Endodermal cell (in vitro differentiated cells): ENCODE measurements at places on chromosomes 6 and 20.

DNA sequence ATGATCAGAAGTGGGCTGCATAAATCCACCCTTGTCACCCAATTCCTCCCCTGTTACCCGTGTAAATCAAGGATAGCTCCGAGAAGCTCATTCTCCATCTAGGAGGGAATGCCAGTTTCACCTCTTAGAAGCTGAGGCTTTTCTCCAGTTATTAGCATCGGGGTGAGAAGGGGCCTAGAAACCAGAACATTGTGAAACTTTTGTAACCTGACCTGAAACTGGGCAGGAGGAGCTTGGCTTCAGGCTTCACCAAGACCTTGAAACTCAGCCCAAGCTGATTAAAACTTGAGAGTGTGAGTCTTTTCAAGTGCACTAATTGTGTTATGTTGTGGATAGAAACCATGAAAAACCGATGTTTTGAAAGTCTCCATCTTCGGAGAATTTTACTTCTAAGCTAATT, 103.1 kb downstream of the BMP2 start:
- peak; percentile 52 for DNase-seq

DNA sequence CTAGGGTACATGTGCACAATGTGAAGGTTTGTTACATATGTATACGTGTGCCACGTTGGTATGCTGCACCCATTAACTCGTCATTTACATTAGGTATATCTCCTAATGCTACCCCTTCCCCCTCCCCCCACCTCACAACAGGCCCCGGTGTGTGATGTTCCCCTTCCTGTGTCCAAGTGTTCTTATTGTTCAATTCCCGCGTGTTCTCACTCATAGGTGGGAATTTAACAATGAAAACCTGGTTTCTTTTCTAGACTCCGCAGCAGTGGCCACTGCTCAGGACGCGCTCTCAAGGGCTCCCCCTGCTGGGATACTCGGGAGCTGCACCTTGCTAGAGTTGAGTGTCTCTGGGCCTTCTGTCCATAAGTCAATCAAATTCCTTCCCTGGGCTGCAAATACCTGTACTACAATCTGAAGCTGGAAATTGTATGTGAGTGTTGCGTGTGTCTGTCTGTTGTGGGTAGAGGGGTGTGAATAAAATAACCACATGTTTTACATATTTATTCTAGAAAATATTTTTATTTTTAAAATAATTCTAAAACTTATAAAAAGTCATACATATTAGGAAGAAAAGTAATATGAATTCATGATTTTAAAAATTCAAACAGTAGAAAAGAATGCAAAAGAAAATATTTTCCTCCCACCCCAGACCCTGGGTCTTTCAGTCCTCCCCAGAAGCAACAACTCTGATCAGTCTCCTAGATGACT, 8.2 kb upstream of the CEP250 start:
- DNase-seq: peak; percentile 97

DNA sequence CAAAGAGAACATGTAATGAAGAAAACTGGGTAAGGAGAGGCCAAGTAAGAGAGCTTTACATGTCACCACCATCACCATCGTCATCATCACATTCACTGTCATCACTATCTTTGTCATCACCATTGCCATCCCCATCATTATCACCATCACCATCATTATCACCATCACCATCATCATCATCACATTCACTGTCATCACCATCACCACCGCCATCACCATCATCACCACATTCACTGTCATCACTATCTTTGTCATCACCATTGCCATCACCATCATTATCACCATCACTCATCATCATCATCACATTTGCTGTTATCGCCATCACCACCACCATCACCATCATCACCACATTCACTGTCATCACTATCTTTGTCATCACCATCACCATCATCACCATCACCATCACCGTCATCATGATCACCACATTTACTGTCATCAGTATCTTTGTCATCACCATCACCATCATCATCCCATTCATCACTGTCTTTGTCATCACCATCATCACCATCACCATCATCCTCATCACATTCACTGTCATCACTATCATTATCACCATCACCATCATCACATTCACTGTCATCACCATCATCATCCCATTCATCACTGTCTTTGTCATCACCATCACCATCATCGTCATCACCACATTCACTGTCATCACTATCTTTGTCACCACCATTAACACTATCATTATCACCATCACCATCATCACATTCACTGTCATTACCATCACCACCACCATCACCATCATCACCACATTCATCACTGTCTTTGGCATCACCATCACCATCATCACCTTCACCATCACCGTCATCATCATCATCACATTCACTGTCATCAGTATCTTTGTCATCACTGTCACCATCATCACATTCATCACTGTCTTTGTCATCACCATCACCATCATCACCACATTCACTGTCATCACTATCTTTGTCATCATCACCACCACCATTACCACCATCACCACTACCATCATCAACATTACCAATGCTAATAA, 172.3 kb downstream of the ERMARD start:
- no peak for DNase-seq

GRCh38 chr20:51570739-51571459, 28.4 kb upstream of the NFATC2 start:
- no peak for DNase-seq
